ENCODE measurements at places on chromosomes 13 and 19.

DNA sequence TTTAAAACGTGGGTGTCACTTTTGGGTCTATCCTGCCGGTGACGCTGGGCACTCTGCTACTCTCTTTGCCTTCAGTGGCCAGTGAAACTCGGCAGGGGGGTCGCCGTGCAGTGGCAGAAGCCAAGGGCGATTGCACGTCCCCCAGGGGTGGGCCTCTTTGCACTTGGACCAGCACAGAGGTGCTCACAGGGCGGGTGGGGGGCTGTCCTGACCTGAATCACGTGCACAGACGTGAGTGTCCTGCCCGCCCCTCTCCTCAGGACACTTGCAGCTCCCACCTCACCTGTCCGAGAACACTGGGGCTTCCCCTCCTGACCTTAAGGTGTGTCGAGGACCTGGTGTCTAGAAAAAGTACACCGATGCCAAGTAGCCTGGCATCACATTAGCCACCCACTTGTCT, 16.1 kb downstream of the COL4A1 start:
- no peak for DNase-seq

DNA sequence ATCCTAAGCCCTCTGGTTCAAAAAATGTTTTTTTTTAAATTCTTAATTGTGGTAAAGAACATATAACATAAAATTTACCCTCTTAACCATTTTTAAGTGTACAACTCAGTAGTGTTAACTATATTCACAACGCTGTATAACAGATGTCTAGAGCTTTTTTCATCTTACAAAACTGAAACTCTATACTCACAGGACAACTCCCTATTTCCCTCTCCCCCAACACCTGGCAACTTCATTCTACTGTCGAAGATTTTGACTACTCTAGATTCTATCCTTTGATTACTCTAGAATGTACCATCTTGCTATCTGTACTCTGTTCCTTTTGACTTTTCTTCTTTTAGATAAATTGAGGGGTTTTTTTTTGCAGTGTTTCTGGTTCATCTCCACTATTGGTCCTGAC, 200.4 kb downstream of the KLF12 start:
- no peak for DNase-seq

GRCh38 chr13:96229356-96229755, 139.4 kb downstream of the HS6ST3 start:
- DNase-seq, result no peak

- DNase-seq, result peak; percentile 19
Measured at GRCh38 chr13:35157143-35157755, 215.2 kb downstream of the NBEA start.

Data from CD4-positive, alpha-beta T cell treated with Interleukin-17A for 4 hours (primary cell).